ENCODE measurements at places on chromosomes 12 and 14. TPM values are rescaled to one million over a fixed set of nuclear protein-coding genes. Genes with fewer than 3 reads are reported as not detected.

GUCY2C gene
- not detected for total RNA-seq

TM7SF3 gene
- 73.4 TPM for total RNA-seq

DNA sequence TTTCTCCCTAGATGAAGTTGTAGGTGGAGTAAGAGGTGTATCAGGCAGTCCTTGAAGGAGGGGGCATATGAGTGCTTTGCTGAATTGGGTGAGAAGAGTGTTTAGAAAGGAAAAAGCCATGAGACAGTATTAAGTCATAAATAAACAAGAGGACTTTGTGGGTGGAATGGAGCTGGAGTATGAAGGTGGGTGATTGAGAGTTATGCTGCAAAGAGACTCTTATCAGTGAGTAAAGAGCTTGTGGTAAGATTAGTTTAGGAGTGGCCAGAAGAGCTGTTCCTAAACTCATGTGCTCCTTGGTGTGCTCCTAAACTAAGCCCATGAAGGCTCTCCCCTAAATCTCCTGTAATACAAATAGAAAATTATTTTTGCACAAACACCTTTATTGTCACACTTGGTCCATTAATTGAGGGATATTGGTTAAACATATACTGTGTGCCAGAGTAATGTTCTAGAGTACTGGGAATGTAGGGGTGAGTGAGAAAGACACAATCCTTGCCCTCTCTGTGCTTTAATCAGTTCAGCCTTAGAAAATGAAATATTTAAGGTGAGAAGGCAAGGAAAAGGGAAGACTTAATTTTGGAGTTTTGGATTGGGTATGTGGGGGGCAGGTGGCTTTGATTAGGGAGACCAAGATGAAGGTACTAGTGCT is 9.8 kb downstream of the CHPT1 start:
- peaks cover 7% of the 10 kb centered on the region for H3K4me1 ChIP-seq
- no peak overlapping the region for H3K27ac ChIP-seq
- H3K27me3 ChIP-seq, result no peaks in the 10 kb centered on the region
- no peaks in the 10 kb centered on the region for H3K36me3 ChIP-seq

DNA sequence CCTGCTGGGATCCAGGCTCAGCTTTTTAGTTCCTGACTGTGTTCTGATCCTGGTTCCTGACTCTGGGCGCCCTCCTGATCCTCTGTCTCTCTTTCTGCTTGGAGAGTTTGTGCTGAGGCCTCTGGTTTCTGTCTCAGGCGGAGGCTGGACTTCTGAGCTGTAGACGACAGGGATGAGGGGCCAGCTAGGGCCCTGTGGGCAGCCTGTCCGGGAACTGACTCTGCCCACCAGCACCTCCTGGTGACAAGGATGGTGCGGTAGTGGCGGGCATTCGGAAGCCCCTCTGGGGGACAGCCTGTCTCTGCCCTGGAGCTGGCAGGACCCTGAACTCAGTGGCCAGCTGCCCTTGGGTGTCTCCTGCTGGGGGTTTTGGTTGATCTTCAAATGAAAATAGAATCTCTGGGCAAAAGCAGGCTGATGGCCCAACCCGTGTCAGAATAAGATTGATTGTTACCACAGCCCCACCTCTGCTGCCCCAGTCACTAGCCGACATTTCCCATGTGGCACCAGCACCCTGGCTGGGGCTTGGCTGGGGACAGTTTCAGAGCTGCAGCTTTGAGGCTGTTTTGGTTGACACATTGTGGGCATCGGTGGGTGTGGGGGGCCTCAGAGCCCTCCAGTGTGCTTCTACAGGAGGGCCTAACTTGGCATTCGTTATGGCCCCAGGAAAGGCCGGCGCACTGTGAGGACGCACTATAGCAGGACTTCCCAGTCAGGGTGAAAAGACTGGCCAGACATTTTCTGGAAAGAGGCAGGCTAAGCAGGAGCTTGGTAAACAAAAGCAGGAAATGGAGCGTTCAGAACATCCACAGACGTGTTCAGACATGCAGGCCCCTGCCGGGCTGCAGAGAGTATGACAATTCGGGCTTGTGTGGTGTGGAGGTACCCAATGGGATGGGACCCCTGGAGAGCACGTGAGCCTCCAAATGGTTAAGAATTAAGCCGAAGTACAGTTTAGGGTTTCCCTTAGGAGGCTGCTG is 16.2 kb downstream of the KRT80 start:
- H3K36me3 ChIP-seq, result no peaks in the 10 kb centered on the region
- no peaks in the 10 kb centered on the region for H3K27me3 ChIP-seq
- no peaks in the 10 kb centered on the region for H3K4me1 ChIP-seq
- no peak for DNase-seq
- no peak overlapping the region for H3K27ac ChIP-seq

DNA sequence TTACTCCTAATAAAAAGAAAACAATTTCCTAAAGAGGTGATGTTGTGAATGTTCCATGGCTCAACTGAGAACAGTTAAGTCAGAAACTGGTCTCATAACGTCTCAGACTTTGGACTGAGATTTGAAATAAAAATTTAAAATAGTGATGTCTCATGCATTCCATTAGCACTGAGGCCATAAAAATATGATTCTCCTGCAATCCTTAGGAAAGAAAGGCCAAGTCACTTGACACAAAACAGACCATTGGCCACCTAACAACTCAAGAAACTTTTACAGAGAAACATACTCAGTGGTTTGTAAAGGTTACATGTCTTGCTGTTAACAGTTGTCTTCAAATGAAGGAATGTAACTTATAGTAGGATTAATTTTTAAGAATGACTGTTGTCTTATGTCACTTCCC is 58.1 kb downstream of the STAB2 start:
- H3K4me1 ChIP-seq, result no peaks in the 10 kb centered on the region
- H3K4me3 ChIP-seq, result no peak overlapping the region
- no peaks in the 10 kb centered on the region for H3K27me3 ChIP-seq
- DNase-seq, result no peak
- no peaks in the 10 kb centered on the region for H3K36me3 ChIP-seq

- no peak overlapping the region for H3K4me3 ChIP-seq
- H3K27ac ChIP-seq, result no peak overlapping the region
- no peaks in the 10 kb centered on the region for H3K27me3 ChIP-seq
- DNase-seq, result no peak
- no peaks in the 10 kb centered on the region for H3K36me3 ChIP-seq
These were observed 3.6 kb downstream of the SMARCD1 start for GRCh38 chr12:50088577-50089335.

DNA sequence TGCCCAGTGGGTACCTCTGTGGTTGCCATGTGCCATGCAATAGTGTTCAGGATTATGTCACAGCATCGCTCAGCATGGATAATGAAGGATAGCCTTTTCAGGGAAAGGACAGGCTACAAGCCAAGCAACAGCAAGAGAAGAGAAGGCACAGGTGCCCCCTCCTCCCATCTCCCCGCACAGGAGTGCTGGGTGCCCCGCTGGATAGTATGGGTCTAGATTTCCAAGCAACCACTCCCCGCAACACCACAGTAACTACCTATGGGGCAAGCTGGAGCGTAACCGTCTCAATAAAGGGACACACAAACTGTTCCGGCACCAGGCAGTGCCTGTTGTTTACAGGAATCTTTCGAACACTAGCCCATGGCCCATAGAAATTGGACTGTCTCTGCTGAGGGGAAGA is 222.2 kb downstream of the ITPR2 start:
- no peaks in the 10 kb centered on the region for H3K4me1 ChIP-seq
- H3K27ac ChIP-seq, result no peak overlapping the region
- no peaks in the 10 kb centered on the region for H3K27me3 ChIP-seq
- peaks cover 20% of the 10 kb centered on the region for H3K36me3 ChIP-seq

PXMP2 gene
- 216 TPM for total RNA-seq

DNA sequence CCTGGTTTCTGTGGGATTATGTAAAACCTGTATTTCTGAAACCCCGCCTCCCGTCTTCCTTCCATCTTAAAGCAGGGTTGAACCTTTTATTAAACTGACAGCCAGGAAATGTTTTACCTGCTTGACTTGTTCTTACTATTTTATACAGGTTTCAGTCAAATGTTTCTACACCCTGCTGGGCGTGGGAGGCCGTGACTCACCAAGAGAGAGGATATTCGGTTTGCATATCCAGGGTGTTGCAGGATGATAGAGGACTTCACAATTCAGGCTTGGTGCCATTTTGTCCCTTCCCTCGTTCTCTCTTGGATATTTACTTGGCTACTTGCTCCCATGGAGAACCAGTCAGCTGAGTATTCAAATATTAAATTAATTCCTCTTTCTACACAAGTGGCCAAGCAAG is 69.7 kb downstream of the ARF6 start:
- H3K27me3 ChIP-seq, result no peaks in the 10 kb centered on the region
- peaks cover 20% of the 10 kb centered on the region for H3K4me1 ChIP-seq
- H3K27ac ChIP-seq, result no peak overlapping the region
- no peak for DNase-seq
- H3K36me3 ChIP-seq, result no peaks in the 10 kb centered on the region
- no peak overlapping the region for H3K4me3 ChIP-seq

TESPA1 gene
- total RNA-seq, result 0.09 TPM

WNT1 gene
- not detected for total RNA-seq

- peaks cover 5% of the 10 kb centered on the region for H3K36me3 ChIP-seq
- DNase-seq, result no peak
- no peak overlapping the region for H3K4me3 ChIP-seq
- no peaks in the 10 kb centered on the region for H3K4me1 ChIP-seq
- no peaks in the 10 kb centered on the region for H3K27me3 ChIP-seq
These were observed 217.6 kb downstream of the ANO6 start for GRCh38 chr12:45433441-45433868.

WASHC4 gene
- total RNA-seq, result 33.7 TPM

FITM1 gene
- 1.5 TPM for total RNA-seq

GRCh38 chr14:95045836-95046430 is 111.4 kb downstream of the DICER1 start:
- no peak for DNase-seq
- H3K4me1 ChIP-seq, result no peaks in the 10 kb centered on the region
- no peak overlapping the region for H3K27ac ChIP-seq
- H3K4me3 ChIP-seq, result no peak overlapping the region

- no peaks in the 10 kb centered on the region for H3K27me3 ChIP-seq
- H3K4me1 ChIP-seq, result no peaks in the 10 kb centered on the region
- H3K27ac ChIP-seq, result no peak overlapping the region
- H3K36me3 ChIP-seq, result no peaks in the 10 kb centered on the region
- no peak overlapping the region for H3K4me3 ChIP-seq
- DNase-seq, result no peak
These were observed 45.8 kb upstream of the EIF5 start for GRCh38 chr14:103288076-103288766.

DNA sequence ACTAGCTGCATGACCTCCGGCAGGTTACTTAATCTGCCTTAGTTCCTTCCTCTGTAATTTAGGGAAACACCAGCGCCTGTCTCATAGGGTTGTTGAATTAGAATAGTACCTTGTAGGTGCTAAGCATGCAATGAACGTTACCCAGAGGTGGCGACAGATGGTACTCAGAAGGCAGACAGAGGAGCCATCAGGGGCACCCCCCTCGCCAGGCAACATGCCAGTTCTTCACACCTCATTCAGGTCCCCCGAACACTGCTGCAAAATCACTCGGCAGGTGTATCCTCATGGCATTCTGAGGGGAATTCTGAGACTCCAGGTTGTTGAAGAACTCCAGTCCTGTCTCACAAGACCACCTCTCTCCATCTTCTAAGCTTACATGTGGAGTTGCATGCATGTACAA is 10.1 kb downstream of the ISM2 start:
- no peak for DNase-seq
- H3K4me3 ChIP-seq, result no peak overlapping the region
- no peaks in the 10 kb centered on the region for H3K36me3 ChIP-seq

DNA sequence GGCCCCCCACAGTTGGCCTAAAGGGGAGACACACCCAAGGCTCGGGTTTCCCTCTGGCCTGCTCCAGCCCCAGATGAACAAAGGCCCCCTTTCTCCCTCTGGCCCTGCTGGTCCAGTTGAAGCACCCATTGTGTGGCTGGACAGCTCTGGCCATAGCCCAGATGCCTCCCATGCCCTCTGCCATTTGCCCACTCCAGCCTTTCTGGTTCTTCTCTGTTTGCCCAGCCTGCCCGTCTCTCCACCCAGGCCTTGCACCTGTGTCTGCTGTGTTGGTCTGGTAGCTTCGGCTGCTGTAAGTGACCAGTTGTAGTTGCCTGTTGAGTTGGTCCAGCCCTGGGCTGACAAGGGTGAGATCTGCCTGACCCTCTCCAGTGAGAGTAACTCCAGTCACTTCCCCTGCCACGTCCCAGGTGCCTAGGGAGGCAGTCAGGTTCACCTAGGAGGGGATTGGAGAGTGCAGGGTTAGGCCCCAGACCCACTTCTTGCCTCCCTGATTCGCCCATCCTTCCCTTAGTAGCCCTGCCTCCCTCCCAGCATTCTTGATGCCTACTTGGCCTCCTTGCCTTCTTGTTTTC is 3.0 kb downstream of the B4GALNT1 start:
- peaks cover 6% of the 10 kb centered on the region for H3K4me1 ChIP-seq
- DNase-seq, result no peak
- H3K36me3 ChIP-seq, result no peaks in the 10 kb centered on the region
- H3K4me3 ChIP-seq, result no peak overlapping the region

DNA sequence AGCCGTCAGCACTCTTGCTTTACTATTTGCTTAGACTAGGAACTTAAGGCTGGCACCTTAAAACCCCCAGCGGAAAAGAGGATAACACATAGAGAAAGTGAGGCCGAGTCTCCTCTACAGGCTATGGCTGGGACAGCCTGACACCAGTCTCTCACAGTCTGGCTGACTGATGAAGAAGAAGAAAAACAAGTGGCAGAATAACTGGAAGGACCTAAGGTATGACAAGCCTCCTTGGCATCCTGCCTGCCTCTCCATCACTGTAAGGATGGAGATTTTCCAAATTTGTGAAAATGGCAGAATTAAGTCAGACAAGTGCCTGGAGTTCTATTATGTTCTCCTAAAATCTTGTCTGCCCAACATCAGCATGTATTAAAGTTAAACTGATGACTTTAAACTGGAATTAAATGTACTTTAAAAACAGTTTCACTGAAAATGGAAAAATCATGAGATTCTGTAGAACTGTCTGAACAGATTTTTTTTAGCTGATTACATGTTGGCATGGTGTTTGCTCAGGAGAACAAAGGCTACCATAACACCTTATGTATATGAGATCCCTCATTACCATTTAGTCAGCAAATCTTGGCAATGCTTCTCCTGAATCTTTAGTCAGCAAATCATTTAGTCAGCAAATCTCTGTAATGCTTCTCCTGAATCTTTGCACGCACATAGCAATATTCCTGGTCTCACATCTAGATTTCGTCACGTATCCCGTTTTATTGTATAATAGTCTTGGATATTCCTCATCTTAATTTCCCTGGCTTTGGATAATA is 140.3 kb upstream of the AEBP2 start:
- no peaks in the 10 kb centered on the region for H3K27me3 ChIP-seq
- DNase-seq, result no peak
- no peaks in the 10 kb centered on the region for H3K36me3 ChIP-seq
- no peak overlapping the region for H3K27ac ChIP-seq

GRCh38 chr14:38357557-38357956 is 101.7 kb upstream of the CLEC14A start:
- H3K4me3 ChIP-seq, result no peak overlapping the region
- H3K27ac ChIP-seq, result no peak overlapping the region
- H3K27me3 ChIP-seq, result no peaks in the 10 kb centered on the region
- DNase-seq, result no peak
